ENCODE measurements at places on chromosomes 1 and 21.

DNA sequence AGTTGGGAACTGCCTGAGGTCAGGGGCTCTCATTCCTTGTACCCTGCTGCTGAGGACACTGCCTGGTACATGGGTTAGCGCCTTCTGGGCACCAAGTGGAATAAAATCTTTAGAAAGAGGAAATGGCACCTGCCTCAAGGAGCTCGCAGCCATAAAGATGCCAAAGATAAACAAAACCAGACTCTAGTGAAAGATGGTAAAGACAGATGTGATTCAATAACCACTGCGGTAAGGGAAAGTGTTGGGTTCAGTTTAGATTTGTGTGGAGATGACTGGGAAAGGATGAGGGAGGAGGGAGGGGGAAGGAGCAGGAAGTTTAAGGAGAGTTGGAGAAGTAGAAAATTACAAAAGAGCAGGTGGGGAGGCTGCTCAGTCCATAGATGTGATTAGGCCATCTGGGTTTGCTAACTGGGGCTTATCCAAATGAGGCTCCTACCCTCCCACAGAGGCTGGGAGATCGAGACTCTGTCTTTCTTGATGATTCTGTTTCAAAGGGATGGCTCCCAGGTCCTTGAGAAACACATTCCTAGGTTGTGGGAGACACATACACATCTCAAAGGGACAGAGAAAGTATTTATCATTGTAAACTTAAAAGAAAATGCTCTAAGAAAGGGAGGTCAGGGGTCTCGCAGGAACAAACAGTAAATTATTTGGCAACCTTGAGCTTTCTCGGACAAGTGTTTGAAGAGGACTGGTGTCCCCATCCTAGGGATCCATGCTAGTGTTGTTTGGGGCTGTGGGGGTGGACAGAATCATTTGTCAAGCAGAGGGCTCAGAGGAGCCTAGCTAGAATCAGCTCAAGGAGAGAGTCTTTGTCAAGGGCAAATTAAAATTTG is 65.7 kb upstream of the MORC3 start:
- no peak for DNase-seq

DNA sequence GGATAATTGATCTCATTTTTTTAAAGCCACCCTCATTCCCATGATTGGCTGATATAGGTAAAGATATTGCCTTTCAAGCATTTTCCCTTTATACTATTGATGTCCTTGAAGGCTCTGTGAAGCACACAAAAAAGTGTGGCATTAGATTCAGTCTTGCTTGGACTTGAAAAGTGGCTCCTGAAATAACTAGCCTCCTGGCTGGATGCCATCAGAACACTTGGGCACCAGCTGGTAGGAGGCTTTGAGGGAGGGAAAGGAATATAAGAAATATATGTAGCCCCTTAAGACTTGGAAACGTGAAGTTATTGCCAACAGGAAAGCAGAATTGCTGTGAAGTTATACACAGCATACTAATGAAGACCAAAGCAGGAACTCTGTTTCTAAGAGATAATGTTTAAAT is 14.1 kb downstream of the MTR start:
- no peak for DNase-seq

GRCh38 chr1:37633938-37634243 is 801 bp downstream of the RSPO1 start:
- no peak for DNase-seq

GRCh38 chr21:29645666-29646553 is 293.9 kb downstream of the GRIK1 start:
- DNase-seq = no peak

- no peak for DNase-seq
Observed at GRCh38 chr1:65259816-65260215, 49.5 kb upstream of the DNAJC6 start.

- DNase-seq = no peak
Observed at GRCh38 chr1:154998818-154999570, 3.6 kb upstream of the ZBTB7B start.

GRCh38 chr1:1272341-1273208 is 1.1 kb downstream of the UBE2J2 start:
- no peak for DNase-seq

DNA sequence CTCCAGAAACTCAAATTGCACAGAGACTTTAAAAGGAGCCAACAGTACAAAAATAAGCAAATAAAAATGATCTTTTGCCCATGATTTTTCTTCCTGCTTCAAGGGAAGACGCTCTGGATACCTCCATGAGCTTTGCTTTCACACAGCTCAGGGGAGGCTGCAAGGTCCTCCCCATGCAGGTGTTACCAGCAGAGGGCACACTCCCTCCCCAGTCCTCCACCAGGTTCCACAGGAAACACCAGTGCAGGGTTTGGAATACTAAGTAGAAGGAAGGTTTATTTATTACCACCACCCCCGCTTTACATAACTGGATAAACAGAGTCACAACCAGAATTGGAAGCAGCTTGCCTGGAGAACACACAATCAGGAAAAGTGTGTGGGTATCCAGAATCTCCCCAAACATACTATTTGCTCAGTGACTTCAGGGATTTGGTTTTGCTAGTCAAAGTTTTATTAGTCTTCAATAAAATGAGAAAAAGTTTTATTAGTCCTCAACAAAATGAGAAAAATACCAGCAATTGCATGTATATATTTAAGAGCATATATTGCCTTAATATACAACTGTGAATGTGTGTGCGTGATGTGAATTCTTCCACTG is 37.3 kb downstream of the HSD3B1 start:
- DNase-seq = no peak

DNA sequence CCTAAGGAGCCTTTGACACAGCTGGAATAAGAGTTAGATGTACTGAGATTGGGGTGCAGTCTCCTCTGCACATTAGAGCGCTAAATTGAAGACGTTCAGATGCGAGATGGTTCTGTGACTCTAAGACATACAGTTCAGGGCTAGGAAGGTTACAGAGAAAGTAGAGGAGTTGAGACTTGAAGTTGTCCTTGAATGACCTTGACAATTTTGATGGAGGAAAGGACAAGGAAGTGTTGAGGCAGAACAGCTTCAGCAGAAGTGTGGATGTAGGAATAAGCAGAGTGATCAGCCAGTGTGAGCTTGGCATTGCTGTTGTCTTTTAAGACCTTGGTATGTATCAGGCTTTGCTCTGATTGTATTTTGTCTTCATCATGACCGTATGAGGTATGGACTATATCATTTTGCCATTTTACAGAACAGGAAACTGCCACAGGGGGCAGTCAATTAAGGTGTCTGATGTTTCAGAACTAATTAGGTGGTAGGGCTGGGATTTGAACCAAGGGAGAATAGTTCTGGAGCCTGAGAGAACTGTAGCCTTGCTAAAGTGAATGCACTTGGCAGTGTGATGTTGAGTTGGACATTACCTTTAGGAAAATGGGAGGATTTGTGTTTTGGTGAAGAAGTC is 9.2 kb downstream of the TTF2 start:
- no peak for DNase-seq

GRCh38 chr1:19495000-19495656 is 9.8 kb upstream of the CAPZB start:
- no peak for DNase-seq

- DNase-seq = no peak
Observed at GRCh38 chr1:41799723-41800122, 119.0 kb downstream of the HIVEP3 start.

- DNase-seq = no peak
Observed at GRCh38 chr21:37363936-37364335, 2.6 kb upstream of the DYRK1A start.

GRCh38 chr1:10419351-10419750 is 10.9 kb upstream of the CENPS start:
- DNase-seq = no peak

DNA sequence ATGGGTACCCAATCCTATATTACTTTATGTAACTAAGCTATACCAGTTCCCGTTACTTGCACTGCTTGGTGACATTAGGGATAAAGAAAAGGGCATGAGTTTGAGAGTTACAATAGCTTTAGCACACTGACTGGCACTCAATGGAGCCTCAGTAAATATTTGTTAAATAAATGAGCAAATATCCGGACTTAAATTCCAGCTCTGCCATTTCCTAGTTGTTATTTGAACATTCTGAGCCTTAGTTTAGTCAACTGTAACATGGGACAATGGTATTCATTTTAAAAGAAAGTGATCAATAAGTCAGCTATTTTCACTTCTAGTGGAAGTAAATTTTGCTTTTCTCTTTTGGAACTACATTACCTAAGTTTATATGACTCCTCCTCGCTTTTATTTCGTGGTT is 198.7 kb downstream of the ZC3H11B start:
- no peak for DNase-seq

- DNase-seq = no peak
Observed at GRCh38 chr1:10515301-10515975, 40.7 kb downstream of the PEX14 start.

DNA sequence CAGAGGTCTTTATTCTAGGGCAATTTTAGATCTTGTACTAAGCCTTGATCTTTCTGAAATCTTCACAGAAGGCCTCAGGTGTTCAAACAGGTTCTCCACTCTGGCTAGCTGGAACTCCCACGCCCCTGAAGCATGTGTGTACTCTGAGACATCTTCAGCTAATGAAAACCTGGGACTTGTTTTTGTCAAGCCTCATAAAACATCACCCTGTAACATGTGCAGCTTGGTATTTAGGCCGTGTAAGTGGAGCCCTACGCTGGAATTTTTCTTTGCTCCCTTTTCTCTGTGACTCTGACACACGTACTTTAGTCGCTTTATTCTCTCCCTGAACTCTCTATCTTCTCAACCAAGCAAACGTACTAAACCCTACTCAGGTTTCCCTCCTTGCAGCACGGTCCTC is 701.9 kb upstream of the ZP4 start:
- DNase-seq = no peak

GRCh38 chr1:23187637-23188036 is 19.0 kb upstream of the LUZP1 start:
- DNase-seq = no peak

GRCh38 chr1:204453141-204453772 is 41.3 kb downstream of the PIK3C2B start:
- DNase-seq = no peak

- DNase-seq = no peak
Observed at GRCh38 chr1:76865696-76866286, 1.5 kb upstream of the ST6GALNAC5 start.

DNA sequence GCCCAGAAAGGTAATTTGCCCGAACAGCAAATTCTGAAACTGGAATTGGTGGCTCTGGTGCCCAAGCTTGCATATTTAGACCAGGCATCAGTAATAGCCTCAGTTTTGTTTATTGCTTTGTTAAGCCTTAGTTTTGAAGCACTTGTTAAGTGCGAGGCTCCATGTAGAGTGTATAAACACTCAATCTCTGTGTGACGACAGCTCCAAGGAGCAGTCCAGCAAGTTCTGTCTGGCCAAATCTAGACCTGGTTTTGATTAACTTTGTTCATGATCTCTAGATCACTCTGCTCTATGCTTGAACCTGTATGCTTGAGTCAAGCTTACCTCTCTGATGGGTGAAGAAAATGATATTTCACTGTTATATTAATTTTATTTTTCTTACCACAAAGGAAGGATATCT is 37.4 kb downstream of the DOP1B start:
- no peak for DNase-seq

DNA sequence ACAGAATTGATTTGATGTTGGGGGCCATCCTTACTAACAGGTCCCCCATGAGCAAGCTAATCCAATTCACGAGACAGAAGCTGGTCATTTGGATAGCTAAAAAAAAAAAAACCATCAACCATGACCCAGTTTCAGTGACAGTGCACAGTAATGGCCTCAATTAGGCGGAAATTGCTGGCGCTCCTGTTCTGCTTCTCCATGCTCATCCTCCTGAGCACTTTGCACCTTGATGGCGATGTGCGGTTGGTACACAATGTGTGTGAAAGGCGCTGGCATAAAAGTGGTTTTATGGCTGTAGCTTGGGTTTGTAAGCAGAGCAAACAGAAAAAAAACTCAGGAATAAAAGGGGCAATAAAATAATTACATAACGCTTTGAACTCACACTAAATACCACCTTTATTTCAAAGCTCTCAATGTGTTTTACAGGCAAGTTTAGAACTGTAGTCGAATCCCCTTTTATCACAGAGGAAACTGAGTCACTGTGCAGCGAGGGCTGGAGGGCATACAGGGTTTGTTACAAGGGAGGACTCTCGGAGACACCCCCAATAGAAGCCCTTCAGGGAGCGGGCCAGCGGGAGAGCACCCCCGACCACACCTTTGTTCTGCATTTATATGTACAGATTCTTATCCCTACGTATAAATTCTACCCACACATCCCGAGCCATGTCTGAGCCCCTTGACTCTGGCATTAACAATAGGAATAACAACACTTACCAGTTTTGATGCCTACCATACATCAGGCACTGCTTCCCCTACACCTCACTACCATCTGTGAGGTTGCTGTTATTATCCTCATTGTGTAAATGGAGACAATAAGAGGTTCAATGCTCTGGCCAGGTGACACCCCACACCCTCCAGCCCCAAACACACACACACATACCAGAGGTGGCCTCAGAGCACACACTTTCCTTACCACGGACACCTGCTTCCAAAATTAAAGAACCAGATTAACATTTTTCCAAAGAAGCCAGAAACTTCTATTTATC is 213.5 kb upstream of the IRF2BP2 start:
- DNase-seq = no peak

GRCh38 chr1:6239950-6240768 is 3.8 kb upstream of the HES3 start:
- no peak for DNase-seq

- no peak for DNase-seq
Observed at GRCh38 chr1:87683196-87683956, 354.7 kb downstream of the LMO4 start.

DNA sequence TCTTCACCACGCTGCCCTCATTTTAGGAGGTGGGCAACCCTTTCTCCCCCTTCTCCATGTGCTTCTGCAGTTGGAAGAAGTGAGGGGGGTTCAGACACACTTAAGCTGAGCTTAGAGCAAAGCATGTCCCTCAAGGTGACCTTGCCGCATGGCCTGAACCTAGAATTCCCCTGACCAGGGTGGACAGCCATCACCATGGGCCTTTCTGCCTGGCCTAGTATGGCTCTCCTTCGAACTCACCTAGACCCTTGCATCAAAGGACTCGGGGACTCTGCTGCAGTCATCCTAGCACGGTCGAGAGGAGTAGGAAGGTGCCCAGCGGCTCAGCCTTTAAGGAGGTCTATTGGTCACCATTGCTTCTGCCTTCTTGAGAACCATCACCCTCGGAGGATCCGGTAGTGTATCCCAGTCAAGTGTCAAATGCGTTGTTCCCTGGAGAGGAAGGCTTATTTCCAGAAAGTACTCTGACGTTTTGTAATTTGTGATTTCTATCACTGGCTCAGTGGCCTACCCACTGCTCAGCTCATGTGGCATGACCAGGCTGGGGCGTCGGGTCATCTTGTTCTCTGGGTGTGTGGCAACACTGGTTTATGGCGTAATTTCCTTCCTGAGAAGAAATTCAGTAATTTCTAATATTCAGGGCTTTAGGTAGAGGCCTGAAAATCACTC is at the start of gene KCNE1:
Gene KCNE1, minus strand, starts transcription at position 424 of the 669 bp plus-strand sequence. CDS start 62,576 bp downstream, outside the sequence.
- no peak for DNase-seq

GRCh38 chr1:7400566-7400965 is 370.5 kb upstream of the VAMP3 start:
- peak; percentile 55 for DNase-seq

DNA sequence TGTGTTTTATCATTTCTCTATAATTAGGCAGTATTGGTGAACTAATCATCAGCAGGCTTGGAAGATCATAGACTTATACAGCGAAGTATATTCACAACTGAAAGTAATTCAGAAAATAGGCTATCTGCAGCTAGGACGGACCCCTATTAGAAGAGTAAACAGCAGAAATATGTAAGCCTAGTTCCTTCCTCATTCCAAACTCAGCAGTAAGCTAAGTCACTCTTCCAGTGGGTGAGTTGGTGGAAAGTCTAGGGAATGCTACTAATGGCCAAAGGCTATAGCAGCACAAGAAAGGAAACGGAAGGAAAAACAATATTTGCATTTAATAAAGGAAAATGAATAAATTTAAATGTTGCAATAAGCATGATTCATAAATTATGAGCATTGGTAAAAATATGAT is 918.1 kb upstream of the TMPRSS15 start:
- no peak for DNase-seq
